ENCODE measurements at places on chromosomes 5 and 9.

DNA sequence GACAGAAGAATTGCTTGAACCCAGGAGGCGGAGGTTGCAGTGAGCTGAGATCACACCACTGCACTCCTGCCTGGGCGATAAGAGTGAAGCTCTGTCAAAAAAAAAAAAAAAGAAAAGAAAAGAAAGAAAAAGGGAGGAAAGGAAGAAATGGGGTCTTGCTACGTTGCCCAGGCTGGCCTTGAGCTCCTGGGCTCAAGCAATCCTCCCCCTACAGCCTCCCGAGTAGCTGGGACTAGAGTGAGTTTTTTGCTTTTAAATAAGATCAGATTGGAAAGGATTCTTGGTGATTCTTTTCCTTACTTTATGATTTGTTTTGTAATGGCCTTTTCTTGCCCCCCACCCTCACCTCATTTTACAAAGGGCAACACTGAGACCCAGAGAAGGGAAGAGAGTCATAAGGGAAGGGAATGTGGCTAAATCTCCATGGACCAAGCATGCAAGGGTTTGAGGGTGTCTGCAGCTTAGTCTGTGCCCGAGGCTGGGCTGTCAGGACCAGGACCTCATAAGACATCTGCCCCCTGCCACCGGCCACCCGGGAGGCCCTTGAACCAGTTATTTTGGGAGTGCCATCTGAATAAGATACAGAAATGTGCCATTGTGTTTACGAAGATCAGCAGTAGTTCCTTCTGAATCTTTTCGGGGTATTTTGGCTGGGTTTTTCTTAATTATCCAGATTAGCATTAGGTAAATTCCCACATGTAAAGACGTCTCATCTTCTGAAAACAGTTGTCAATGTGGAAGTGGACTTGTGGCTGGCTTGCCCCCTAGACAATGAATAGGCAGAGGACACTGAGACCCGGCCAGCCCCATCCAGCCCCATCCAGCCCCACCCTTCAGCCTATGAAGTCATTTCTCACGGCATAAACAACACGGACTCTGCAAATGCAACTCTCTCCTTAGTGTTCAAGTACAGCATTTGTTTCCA, 44.5 kb upstream of the GRHPR start:
- DNase-seq, result no peak

- no peak for DNase-seq
Measured at GRCh38 chr9:85163415-85163814, 493.9 kb downstream of the NTRK2 start.

DNA sequence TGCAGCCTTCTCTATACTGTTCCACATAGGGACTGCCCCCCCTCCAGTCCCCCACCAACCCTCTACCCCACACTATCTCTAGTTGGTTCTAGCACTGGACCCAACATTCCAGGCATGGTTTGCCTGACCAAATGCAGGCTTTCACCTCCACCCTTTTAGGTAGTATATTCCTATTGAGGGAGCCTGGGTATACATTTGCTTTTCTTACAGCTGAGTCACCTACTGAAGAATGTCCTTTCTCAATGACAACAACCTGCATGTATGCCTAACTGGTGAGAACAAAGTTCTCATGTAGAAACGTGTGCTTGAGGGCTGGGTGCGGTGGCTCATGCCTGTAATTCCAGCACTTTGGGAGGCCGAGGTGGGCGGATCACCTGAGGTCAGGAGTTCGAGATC, 8.2 kb downstream of the TNIP1 start:
- DNase-seq, result no peak

- no peak for DNase-seq
Measured at GRCh38 chr5:10743526-10743925, 17.5 kb downstream of the DAP start.

DNA sequence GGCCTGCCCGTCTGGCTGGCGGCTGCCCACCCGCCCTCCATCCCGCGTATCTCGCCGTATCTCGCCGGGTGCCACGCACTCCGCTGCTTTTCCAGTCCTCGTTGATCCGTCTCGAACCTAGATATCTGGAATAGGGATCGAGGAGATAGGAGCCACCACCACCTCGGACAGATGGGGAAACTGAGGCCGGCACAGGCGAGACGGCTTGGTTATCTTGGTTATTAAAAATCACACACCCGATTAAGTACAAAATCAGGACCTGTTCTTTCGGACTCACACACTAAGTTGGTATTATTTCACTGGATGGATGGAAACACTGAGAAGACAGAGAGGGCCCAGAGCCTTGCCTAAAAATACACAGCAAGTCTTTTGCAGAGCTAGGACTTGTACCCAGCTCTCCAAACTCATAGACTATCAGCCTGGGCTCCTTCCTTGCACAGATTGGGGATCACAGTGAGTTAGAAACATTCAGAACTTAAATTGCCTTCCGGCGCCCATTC, 678 bp downstream of the SLC26A2 start:
- no peak for DNase-seq

GRCh38 chr5:96657068-96657467, 5.1 kb upstream of the CAST start:
- DNase-seq, result no peak

GRCh38 chr5:55747778-55748318, 10.0 kb downstream of the DDX4 start:
- DNase-seq, result no peak

DNA sequence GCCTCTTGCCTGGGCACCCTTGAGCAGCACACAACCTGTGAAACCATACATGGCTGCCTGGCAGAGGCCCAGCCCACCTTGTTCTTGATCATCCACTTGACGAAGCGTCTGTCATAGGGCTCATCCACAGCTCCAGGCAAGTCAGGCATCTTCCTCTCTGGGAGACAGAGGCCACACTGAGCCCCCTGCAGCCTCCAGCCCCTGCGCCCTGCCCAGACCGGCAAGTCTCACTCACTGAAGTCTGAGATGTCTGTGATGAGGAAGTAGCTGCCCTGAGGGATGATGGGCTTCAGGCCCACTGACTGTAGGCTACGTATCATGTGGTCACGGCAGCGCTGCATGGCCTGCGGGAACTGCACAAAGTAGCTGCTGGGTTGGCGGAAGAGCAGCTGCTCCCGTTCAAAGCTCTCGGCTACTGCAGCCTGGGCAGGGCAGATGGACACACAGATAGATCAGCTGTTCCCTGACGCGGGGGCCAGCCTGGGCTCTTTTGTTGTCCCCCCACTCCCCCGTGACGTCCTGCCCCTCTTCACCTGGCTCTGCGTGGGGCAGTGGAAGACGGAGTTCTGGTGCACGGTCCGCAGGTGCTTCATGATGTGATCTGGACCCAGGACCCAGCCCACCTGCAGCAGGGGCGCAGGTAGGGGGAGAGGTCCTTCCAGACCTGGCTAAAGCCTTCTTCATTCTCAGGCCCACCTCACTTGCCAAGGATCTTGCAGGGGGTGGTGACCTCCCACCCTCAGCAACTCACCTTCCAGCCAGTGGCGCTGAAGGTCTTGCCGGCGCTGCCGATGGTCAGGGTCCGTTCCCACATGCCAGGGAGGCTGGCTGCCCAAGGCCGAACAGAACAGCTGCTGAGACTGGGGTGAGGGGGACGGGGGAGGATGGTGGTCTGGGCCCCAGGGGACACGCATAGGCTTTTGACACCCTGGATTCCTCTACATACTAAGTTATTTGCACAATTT, 5.9 kb upstream of the SPOUT1 start:
- no peak for DNase-seq

DNA sequence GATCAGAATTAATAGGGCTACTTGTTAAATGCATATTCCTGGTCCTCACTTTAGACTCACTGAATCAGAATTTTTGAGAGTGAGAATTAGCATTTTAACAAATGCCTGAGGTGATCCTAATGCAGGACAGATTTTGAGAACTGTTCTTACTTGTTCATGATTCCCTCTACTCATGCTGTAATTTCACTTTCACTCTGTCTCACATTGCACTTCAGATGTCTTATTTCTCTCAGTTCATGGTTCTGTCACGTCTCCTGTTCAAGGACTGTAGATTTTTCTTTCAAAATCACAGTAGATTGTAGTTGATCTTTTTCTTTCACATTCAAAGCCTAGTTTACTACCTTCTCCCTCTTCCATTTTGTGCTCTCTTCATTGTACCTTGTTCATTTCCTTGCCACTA, 54.3 kb downstream of the ADGRV1 start:
- DNase-seq, result no peak

DNA sequence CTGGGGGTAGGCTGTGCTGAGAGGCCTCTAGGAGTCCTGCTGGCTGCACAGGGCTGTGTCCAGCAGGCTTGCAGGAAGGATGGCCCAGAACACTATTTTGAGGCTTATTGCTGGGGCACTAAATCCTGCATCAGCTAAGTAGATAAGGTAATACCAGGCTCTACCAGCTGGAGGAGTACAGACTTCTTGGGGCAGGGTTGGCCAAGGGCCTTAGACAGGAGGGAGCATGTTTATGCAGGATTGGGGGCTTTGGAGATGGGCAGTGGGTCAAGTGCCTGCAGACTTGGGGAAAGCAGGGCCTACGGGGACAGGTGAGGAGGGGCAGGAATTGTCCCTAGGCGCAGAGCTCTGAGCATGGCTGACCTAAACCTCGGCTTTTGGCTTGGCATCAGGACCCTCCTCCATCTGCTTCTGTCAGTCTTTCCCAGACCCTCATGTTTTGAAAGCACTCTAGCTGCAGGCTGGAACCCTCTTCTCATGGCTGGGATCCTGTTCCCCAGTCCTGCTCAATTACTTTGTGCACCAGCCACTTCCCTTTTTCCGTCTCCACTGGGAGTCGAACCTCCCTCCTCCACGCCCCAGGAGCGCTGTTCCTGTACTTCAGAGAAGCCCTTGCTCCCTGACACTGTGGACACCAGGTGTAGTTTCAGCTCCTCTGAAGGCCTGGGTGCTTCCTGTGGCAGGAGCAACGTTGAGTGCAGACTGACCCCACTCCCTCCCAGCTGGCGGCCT, 61.0 kb upstream of the SPTLC1 start:
- DNase-seq, result no peak

DNA sequence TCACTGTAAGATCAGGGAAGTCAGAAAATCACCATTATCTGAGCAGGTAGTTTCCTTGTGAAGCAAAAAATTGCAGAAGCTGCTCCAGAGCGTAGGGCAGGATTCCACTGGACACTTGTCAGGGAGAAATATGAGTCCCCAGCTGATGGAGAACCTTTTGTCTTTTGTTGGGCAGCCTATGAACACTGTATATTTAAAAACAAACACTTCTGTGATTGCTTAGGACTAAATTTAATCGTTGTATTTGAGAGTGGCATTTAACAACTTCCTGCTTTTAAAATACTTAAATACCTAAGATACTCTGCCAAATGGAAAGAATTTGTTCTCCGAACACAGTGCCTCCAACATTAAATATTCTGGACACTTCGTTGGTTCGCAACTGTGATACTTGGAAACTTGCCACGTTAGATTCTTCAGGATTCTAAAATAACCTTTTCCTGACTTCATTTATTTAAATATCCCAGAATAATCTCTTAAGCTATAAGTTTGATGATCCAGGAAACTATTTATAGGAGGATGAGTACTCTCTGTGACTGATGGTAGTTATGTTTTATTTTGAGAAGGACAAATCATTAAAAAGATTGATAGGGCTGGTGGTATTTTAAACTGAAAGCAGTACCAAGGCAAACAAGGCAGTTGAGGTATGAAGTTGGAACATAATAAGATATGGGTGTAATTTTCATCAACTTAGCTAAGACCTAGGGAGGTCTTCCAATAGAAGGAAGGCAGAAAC, 2.7 kb upstream of the HSPA4 start:
- DNase-seq, result no peak

DNA sequence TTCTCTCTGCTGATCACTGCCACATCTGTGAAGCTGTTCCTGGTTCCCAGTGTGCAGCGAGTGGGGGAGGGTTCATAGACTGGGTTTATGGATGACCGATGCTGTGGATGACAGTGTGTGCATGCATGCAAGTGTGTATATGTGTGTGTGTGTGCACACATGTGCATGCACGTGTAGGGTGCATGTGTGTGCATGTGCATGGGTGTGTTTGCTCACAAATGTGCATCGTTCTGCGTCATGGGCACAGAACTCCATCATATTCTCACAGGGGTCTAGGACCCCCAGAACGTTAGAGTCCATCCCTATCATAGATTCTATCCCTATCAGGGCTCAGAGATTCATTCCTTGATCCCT, 134.0 kb downstream of the PHF2 start:
- no peak for DNase-seq

- no peak for DNase-seq
Measured at GRCh38 chr5:178624631-178625546, 2.0 kb downstream of the CLK4 start.

DNA sequence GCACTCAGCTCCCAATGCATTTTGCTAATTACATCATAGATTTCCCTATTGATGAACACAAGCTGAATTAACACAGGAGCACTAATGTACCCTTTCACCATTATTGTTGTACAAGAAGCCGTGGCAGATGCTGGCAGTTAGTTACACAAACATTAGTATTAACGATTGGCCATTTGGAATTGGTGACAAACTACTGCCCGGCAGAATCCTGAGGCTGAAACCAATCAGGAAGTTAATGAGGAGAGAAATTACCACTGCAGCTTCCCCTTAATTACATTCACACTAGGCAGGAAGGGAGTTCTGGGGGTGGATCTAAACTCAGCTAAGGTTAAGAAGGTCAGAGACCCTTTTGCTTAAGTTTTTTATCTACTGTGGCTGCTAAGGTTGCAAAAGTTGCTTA, 9.6 kb upstream of the DMRT3 start:
- DNase-seq, result no peak

DNA sequence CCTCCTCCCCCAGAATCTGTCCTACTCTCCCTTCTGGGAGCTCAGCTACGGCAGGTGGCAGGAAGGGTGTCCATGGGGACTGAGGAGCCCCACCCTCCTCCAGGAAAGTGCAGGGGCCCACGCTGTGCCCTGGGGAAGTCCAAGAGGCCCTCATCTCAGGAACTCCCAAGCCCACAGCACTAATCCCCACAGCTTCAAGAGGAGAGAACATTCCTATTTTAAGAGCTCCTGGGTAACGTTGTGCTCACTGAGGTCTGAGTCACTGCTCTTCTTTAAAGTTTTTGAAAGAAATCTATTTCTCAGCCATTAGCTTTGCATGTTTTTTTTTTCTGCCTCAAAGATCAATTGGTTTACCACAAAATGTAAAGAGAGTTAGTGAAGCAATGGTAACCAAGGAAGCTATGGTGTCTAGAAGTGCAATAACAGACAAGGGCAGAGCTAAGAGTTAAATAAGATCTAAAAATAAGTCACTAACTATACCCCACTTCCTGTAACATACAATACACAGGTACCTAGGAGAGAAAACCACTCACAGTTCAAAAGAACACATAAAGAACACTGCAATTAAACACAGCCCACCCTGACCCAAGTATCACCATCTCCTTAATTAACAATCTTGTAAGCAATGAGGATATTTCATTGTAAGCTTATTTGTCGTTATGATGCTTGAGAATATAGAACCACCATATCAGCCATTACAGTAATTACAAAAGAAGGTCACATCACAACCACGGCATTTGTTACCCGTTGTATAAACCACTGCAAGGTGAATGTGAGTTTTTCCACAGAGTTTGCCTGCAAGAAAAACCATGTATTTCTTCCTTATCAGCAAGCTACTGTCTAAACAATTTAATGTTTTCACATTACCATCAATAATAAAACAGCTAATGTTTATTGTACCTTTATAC, 382.3 kb upstream of the SLC30A5 start:
- DNase-seq, result no peak
